ENCODE measurements at places on chromosomes 4 and X.
A peak's percentile ranks its signal among the peaks of the same experiment; 100 is the strongest.

- no peak for DNase-seq
Observed at GRCh38 chr4:87644286-87644685, 5.8 kb upstream of the DMP1 start.

- no peak for DNase-seq
Observed at GRCh38 chr4:71609167-71609566, 174.7 kb downstream of the GC start.

DNA sequence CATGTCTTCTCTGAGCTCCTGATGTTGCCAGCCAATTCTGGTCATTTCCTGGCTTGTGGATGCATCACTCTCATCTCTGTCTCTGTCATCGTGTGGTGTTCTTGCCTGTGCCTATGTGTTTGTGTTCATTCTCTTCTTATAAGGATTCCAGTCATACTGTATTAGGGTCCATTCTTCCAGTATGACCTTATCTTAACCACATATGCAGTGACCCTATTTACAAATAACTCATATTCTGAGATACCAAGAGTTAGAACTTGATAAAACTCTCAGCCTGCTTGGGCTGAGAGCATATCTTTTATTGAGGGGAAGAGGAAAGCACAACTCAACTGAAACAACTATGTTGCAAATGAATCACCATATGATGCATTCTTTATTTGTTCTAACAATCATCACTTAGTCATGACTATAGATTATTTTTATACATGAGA lies 189.0 kb upstream of the ANXA10 start:
- no peak for DNase-seq

DNA sequence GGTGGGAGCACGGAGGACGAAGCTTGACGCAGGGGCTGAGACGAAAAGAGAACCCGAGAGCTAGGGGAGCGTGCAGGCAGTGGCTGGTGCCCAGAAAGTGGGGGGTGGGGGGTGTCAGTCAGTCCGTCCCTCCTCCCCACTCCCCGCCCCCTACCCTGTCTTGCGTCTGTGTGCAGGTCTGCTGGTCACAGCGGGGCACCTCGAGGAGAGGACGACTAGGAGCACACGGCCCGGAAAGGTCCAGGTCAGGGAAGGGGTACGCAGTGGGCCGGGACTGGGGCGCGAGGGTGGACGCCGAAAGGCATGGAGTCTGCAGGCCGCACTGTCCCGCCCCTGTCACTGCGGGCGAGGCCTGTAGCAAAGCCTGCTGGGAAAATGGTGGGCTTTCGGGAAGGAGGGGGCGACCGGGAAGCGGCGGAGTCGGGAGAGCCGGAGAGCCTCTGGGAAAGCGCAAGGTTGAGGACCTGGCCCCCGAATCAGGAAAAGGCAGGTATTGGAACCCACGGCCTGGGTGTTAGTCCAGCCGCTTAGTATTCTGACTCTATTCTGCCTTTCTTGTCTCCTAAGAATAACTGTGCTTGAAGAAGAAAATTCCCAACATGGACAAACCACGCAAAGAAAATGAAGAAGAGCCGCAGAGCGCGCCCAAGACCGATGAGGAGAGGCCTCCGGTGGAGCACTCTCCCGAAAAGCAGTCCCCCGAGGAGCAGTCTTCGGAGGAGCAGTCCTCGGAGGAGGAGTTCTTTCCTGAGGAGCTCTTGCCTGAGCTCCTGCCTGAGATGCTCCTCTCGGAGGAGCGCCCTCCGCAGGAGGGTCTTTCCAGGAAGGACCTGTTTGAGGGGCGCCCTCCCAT lies 769 bp downstream of the TCEAL1 start:
- peak; percentile 14 for DNase-seq

DNA sequence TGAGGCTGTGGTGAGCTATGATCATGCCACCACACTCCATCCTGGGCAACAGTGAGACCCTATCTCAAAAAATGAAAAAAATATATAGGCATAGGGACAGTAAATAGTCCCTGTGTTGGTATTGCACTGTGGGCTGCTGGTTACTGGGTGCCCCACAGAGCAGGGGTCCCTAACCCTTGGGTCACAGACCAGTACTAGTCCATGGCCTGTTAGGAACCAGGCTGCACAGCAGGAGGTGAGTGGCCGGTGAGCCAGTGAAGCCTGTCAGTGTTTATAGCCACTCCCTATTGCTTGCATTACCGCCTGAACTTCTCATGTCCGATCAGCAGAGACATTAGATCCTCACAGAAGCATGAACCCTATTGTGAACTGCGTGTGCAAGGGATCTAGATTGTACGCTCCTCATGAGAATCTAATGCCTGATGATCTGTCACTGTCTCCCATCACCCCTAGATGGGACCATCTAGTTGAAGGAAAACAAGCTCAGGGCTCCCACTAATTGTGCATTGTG lies 106.5 kb downstream of the TNIP2 start:
- no peak for DNase-seq

- DNase-seq, result no peak
Observed at GRCh38 chrX:115898382-115899001, 272.1 kb upstream of the AGTR2 start.

GRCh38 chrX:121579016-121579760 lies 531.8 kb downstream of the GLUD2 start:
- peak; percentile 8 for DNase-seq
